ENCODE measurements at places on chromosomes 4 and X. TPM values are rescaled to one million over a fixed set of nuclear protein-coding genes. Genes with fewer than 3 reads are reported as not detected.

The OTC gene
- total RNA-seq: not detected

- no peak for DNase-seq
These were observed 227.8 kb downstream of the ADGRL3 start for GRCh38 chr4:61427818-61428495.

- DNase-seq: no peak
These were observed 62.1 kb upstream of the ANTXR2 start for GRCh38 chr4:80134936-80135701.

GRCh38 chr4:110614173-110614963 lies 8.5 kb downstream of the PITX2 start:
- no peak for DNase-seq

DNA sequence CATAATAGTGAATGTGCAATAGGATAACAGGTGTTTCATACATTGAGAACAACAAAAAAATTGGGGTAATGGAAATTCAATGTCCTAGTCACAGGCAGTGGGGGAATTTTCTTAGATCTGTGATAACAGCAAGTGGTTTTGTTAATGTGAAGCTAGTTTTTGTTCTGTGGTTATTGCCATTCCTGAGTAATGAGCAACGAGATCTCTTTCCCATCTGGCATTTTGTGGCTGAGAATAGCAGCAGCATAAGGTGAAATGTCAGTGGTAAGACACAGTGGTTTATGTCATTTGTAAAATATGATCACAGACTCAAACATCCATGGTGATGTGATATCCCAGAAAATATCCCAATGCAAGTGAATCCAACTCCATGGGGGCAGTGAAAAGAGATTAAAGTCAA lies 497.5 kb downstream of the KCNIP4 start:
- DNase-seq: no peak

DNA sequence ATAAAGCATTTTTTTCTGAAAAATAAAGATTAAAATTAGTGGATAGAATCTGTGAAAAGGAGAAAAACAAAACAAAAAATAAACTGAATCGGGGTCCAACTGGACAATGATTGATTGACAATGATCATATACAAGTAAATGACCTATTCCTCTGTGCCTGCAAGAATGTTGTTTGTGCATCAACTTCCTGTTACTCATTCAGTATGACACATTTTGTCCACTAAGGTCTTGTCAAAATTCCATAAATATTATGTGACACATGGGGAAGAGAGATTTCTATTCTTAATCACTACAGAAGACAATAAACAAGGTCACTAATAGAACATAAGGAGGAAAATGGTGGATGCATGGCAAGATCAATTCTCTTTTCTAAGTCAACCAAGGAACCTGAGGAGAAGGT lies 54.9 kb downstream of the F8 start:
- DNase-seq: no peak

DNA sequence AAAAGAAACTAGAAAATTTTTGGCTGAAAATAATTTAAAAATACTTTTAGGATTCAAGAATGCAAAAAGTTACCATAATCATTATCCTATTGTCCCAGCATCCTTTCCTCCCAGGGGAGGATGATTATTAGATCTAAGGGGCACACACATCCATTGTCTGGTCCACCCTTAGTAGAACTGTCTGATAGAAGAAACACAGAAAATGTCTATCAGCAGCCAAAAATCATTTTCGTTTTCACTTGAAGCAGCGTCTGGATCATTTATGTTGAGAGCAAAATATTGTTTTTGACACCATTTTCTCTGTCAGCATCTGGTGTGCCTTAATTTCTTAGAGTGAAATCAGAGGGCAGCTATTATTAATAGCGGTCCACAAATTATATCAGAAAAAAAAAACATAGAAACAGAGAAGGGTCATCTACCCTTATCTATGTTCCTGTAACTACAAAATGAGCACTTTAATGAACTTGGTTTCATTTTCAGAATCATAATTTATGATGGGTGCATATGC lies 446.3 kb downstream of the TRAM1L1 start:
- DNase-seq: no peak

DNA sequence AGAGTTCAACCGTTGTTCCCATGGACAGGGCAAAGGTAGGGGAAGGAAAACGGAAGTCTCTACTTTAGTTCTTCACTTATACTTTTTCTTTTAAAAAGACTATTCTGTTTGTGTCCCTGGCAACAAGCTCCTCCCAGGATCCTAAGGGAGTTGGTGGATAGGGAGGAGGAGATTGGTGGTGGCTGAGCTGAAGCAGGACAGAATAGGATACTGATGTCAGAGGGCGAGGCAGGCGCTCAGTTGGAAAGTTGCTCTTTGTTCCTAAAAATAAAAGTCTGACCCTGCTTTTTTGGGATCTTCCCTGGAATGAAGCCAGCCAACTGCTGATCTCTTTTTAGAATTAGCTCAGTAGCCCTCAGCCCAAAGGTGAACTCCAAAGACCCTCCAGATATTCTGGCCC lies 104.7 kb downstream of the MGST2 start:
- no peak for DNase-seq
